Stimulated activated CD8-positive, alpha-beta memory T cell treated with anti-CD3 and anti-CD28 coated beads, Interleukin-2, amount 100 ng/mL, for 1 hour (primary cell): ENCODE measurements at places on chromosomes 5 and 9.

DNA sequence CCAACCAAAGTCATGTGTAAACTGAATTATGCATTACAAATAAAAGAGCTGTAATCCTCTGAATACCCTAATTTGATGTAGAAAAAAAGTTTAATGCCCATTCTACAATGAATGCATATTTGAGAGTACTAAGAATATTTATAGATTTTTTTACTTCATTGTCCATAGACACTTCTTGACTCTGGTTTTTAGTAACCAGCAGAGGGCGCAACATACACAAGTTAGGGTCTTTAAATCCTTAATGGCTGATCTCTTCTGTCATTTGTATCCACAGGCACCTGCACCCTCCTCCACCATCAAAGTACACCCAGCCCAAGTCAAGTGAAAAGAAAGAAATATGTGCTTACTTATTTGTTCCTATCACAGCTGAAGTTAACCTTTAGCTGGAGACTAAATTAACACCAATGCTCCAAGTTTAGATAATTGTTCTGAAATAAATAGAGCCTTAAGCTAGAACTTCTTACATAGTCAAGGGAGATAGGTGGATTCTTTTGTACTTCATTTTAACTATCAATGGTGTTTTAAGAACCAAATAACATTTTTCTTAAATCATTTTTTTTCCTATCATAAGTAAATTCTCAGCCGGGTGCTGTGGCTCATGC is 524.2 kb upstream of the DAB2 start:
- DNase-seq, result peak; percentile 26

- no peak for DNase-seq
These were observed 27.0 kb upstream of the ZNF622 start for GRCh38 chr5:16492398-16493140.

- DNase-seq, result no peak
These were observed 72.8 kb downstream of the NIPSNAP3B start for GRCh38 chr9:104836767-104837166.

DNA sequence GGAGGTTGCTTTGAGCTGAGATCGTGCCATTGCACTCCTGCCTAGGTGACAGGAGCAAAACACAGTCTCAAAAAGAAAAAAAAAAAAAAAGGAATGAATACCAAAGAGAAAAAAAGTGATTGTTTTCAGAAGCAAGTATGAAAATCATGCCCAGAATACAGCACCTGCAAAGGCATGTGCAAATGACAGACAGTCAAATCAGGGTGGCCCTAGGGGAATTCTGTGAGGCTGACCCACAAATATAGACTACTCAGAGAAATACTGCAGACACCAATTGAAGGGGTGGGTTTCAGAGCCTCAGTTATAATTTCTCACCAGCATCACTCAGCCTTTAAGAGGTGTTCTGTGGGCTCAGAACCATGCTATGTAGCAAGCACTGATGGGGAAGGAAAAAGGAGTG is 28.6 kb downstream of the DCAF12 start:
- DNase-seq, result no peak

DNA sequence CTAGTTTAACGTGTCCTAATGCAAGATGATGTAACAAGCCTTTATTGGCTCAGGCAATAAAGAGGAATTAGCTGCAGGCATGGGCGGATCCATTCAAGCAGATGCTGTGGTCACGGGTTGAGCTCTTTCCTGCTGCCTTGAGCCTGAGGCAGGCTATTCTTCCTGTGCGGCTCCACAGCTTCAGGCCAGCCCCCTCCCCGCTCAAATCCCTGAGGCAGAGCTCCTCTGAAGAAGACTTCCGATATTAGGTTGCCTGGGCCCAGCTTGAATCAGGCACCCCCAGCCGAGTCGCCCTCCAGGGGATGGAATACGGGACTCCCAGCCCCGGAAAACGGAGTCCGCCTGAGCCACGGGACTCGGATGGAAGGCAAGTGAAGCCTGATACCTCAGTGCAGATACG is 95.0 kb upstream of the RUFY1 start:
- DNase-seq, result no peak

DNA sequence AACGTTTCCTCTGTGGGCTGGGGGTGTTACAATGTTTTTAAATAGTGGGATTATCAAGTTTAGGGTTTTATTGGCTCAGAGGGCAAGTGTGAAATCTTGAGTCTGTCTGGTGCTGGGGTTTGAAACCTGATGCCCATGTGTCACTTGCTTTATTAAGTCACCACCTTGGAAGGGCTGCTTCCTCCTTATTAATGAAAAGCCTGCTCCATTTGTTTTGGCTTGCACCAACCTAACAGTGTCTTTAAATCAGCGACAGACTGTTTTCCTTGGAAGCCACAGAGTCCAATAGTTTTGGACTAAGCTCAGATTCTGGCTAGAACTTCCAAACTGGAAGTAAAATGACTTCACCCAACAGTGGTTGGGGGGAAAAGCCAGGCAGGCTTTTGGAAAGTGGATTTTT is 10.7 kb upstream of the PALM2AKAP2 start:
- DNase-seq, result no peak

DNA sequence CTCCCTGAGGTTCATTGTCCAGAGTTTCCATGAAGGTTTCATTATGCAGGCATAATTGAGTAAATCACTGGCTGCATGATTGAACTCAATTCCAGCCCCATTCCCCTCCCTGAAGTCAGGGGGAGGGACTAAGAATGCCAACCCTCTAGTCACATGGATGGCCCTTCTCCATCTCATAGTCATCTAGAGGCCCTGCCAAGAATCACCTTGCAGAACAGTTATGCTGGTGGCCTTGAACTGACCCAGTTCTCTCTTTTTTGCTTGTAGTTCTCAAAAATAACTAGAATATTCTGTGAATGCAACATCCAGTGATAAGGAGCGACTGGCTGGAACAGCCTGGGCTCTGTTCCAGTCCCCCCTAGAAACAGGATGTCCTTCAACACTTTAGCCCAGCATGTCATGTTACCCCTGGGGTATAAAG is 31.7 kb downstream of the SLC35A4 start:
- DNase-seq, result no peak

DNA sequence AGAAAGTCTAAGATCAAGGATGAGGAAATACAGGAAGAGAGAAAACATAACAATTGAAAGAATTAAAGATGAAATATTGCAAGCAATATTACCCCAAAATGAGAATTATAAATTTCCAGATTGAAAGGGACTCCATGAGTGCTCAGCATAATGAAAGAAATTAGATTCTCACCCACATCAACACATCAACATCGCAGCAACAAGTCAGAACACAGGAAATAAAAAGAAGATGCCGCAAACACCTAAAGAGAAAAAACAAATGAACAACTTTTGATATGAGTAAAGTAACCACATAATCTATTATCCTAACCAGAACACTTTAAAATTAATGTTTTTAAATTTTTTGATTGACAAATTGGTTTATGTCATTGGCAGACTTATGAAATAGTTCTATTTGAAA is 318.3 kb upstream of the PTGER4 start:
- no peak for DNase-seq

GRCh38 chr5:32541241-32541640 is 44.1 kb upstream of the SUB1 start:
- no peak for DNase-seq

- DNase-seq, result no peak
These were observed 6.6 kb downstream of the PFDN1 start for GRCh38 chr5:140296289-140296688.

DNA sequence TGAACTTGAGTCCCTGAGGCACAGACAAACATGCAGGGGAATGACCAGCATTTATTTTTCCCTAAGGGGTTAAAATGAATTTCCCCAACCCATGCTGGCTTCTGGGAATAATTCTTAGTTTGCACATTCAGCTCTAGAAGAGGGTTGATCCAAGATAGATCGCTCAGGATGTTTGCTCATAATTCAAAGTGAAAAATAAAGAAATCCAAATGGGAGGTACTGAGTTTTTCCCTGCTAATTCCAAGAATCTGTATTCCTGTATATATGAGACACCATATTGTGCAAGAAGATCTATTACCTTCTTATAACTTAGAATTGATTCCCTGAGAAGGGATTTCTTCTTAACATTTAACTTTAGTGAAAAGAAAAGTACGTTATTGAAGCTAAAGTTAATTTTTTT is 96.2 kb downstream of the VCAN start:
- DNase-seq, result no peak
